ENCODE measurements at places on chromosomes 7 and 10. TPM values are rescaled to one million over a fixed set of nuclear protein-coding genes. Genes with fewer than 3 reads are reported as not detected.

The HOXA5 gene
- polyA plus RNA-seq = not detected

The ZRANB1 gene
- 6.7 TPM for polyA plus RNA-seq

The SPDYE1 gene
- 0.08 TPM for polyA plus RNA-seq

The CAV2 gene
- polyA plus RNA-seq = not detected

- DNase-seq = no peak
Measured at GRCh38 chr7:19062216-19062615, 55.2 kb downstream of the TWIST1 start.

DNA sequence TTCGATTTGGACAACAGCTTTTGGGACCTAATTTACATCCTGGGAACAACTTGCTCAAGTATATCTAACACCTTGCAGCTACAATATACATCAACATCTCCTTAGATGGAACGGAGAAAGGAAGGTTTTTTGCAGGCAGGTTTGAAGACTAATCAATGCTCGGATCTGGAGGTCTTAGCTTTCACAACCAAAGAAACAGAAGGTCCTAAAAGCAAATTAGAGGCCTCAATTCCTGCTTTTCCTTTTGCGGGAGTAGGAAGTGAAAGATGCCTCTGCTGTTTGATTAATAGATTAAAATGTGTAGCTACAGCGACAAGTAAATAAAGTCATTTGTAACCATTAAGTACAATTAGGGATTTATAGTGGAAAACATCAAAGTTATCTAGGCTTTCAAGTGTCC is 3.7 kb upstream of the SP8 start:
- no peak for DNase-seq

DNA sequence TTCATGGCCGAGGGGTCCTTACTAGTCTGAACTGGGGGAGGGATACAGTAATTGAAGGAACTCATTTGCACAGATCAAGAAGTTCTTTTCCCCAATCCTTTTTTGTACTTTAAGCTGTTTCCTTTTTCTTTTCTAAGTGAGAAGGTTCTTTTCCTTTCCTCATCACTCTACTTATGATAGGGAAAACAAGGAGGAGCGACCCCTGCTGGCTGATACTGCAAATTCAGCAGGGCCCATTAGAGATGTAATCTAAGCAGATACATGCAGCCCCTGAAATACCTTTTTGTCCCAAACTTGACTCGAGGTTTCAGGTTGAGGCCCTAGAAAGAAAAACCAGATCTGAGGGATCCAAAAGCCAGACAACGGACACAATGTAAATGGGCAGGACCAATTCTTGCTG is 305.5 kb downstream of the DNAJB9 start:
- DNase-seq = no peak

- DNase-seq = no peak
Measured at GRCh38 chr7:47931005-47932004, 17.0 kb downstream of the PKD1L1 start.

- DNase-seq = no peak
Measured at GRCh38 chr10:74988832-74989561, 122.5 kb upstream of the SAMD8 start.
